ENCODE measurements at places on chromosomes 3 and 15.

GRCh38 chr3:128311441-128311844 is 155.2 kb downstream of the DNAJB8 start:
- DNase-seq, result no peak

DNA sequence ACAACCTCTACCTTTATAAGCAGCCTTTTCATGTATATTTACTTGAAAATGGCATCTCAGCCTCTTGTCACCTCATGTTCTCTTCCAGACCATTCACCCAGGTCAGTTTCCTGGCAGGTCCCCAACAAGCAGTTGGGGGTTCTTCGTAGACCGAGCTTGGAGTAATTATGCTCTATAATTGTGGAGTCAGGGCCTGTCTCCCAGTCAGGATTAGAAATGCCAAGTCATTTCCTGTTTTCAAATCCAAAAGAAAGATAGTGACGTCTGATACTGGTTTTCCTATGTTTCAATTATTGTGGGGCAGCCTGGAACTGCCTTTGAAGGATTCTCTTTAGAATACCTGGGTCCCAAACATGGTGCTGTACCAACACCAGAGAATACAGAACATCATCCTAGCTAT is 430.6 kb downstream of the MECOM start:
- no peak for DNase-seq

DNA sequence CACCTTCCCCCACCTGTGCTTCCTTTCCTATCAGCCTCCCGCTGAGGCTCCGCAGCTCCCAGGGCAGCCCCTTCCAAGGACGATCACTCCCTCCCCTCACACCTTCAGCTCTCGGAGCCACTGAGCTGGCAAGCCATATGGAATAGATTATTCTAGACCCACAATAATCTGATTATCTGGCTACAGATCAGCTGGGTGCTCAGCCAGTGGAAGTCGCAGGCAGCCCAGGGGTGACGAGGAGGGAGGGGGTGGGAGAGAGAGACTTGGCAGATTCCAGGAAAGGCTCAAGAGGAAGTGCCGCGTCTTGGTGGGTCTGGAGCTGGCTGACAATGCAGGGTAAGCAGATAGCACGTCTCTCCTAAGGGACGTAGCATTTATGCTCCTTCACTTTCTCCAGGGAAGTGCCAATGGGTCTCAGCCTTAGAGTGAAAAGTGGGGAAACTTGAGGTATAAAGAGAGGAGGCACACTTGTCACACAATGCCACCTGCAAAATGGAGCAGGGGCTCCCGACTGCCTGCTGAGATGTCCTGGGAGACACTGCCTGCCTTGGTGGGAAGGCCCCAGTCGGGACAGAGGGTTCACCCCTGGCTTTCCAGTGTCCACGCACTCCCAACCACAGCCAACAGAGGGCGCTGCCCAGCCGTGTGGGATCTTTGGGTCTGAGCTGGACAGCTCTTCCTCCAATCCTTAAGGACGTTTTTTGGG is 9.4 kb upstream of the MESP1 start:
- peak; percentile 85 for DNase-seq

DNA sequence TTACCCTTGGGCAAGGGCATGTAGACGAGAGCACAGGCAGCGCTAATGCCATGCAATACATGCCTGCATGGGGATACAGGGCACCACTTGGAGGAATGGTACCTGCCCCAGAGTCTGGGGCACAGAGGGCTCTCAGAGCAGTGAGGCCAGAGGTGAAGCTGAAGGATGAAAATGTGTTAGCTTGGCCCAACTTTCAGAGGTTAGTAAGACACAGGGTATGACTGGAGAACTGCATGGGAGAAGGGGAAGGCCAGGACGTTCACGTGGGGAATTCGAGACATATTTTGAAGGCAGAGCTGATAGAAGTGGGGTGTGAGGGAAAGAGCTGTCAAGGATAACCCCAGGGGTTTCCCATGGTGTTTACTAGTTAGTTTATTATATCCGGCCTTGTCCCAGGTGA is 19.6 kb downstream of the CSRNP1 start:
- DNase-seq, result no peak

DNA sequence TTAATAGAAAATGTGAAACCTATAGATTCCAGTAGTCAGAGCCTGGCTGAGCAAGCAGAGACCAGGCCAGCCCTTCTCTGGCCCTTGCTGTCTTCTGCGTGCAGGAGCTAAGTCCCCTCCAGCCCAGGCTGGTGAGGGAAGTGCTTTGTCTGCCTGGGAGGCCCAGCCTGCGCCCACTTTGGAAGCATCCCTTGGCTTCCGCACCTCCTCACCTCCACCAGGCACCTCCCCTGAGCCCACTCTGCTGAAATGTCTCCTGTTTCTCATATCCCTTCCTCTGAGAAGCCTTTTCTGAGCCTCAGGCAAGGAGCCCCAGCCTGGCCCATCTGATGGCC is 45.3 kb downstream of the ALDH1L1 start:
- DNase-seq, result no peak

GRCh38 chr3:66692766-66693150 is 191.9 kb upstream of the LRIG1 start:
- no peak for DNase-seq

DNA sequence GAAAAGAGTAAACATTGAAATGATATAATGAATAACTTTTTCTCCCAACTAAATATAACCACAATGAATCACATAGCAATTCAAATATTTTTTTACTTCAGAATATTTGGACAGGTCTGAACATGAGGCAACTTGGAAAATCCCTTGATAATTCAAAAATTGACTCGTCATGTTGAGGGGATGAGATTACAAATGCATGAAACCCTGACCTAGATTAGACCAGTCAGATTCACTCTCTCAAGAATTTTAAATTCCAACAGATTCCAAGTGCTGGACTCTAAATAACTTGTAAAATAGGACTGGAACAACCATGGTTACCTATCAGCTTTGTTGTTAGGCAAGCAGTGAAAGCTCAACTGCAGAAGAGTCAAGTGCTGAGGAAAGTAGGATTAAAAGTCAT is 317.5 kb downstream of the GBE1 start:
- DNase-seq, result no peak

- DNase-seq, result no peak
Measured at GRCh38 chr3:124792341-124793040, 62.2 kb downstream of the UMPS start.

DNA sequence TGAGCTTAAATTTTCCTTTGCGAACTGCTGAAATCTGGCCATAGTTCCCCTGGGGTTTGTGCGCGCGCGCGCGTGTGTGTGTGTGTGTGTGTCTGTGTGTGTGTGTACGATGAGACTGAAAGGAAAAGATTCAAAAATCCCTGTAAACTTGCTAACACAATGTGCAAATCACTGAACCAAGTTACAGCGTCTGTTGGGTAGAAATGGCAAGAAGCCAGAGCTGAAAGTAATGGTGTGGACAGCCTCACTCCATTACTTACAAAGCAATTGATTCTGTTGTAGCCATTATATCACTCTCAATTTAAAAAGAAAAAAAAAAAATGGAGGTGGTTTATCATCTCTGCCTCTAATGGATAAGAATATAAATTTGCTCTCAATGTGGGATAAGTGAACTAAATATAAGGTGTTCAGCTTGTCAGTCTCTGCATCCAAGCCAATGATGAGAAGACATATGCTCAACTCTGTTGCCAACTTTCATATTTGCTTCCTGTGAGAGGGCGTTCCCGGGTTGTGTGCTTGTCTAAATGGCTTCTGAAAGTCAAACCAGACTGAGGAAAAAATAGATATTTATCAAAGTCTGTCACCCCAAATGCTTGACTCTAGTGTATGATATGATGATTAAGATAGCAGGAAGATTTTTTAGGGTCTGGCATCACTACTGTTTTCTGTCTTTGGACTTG is 422.2 kb downstream of the ZNF385D start:
- no peak for DNase-seq

GRCh38 chr3:136949708-136950107 is 8.1 kb upstream of the IL20RB start:
- no peak for DNase-seq
